ENCODE measurements at places on chromosomes 12 and 14.

- DNase-seq, result no peak
These were observed 218.2 kb upstream of the ARHGAP5 start for GRCh38 chr14:31858868-31859267.

DNA sequence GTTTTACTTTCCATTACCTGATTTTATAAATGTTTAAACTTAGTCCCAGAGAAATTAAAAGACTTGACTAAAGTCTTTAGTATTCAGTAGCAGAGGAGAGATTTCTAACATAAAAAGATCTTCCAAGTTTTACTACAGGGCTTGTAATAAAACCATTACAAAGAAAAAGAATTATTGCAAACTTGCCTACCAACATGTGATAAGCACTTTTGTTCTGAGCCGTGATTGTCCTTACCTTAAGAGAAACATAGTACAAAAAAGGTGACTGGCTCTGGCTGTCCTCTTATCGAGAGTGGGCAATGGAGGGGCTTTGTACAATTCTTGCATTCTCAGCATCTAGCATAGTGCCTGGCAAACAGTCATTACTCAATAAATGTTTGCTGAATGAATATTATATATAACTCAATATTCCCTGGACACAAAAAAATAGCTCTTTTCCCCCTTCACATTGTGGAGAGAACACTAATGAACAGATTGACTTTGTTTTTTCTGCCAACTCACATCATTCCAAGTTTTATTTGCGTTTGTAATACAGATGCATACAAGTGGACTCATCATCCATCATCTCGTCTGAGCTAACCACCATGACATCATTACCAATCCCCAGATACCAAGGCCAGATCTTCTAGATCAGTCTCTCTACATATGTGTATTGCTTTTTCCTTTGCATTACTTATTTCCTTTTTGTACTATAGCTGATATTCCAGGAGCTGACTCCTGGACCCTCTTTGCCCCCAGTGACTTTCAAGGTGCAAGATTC is 192.8 kb upstream of the EEA1 start:
- DNase-seq, result peak; percentile 86

DNA sequence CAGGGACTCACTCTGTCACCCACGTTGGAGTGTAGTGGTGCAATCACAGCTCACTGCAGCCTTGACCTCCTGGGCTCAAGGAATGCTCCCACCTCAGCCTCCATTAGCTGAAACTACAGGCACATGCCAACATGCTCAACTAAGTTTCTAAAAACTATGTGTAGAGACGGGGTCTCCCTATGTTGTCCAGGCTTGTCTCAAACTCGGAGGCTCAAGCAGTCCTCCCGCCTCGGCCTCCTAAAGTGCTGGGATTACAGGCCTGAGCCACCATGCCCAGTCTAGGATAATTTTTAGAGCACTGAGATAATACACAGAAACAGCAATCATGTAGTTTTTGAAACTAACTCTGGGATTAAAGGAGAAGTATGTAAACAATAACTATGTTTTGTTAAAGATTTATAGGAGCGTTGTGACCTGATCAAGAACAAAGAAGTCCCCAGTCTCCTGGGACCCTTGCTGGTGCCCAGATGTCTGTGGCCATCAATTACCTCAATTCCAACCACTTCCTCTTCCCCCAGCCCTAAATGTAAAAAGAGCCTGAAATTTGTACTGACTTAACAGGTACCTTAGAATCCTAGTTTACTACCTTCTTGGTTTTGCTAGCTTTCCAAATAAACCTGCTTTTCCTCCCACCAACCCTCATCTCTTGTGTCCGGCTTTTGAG is 28.9 kb upstream of the EGLN3 start:
- DNase-seq, result no peak

- no peak for DNase-seq
These were observed 18.1 kb upstream of the IGF1 start for GRCh38 chr12:102498471-102498870.

- DNase-seq, result no peak
These were observed 389.6 kb upstream of the ATP2B1 start for GRCh38 chr12:90098132-90098779.

GRCh38 chr14:54857830-54858269 is 44.8 kb downstream of the GCH1 start:
- no peak for DNase-seq

- no peak for DNase-seq
These were observed 304.8 kb upstream of the OR4E1 start for GRCh38 chr14:21978184-21978998.

DNA sequence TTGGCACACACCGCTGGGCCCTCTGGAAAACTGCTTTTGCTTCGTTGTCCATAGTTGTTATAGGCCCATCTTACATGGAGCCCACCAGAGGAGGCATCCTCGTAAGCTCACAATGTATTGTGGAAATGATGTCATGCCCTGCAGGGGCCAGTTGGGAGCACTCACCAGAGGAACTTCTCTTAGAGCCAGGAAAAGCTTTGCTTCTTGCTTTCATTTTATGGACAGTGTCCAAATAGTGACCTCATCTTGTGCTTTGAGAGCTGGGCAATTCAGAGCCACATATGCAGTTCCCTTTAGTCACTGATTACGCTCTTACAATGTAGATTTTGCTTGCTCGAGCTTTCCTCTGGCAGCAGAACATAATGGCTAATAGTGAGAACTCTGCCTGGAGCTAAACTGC is 275.6 kb downstream of the AACS start:
- DNase-seq, result peak; percentile 9

- DNase-seq, result no peak
These were observed 359.3 kb downstream of the BCL11B start for GRCh38 chr14:98912655-98913054.

- peak; percentile 39 for DNase-seq
These were observed 102.2 kb downstream of the ERC1 start for GRCh38 chr12:1093166-1093751.

DNA sequence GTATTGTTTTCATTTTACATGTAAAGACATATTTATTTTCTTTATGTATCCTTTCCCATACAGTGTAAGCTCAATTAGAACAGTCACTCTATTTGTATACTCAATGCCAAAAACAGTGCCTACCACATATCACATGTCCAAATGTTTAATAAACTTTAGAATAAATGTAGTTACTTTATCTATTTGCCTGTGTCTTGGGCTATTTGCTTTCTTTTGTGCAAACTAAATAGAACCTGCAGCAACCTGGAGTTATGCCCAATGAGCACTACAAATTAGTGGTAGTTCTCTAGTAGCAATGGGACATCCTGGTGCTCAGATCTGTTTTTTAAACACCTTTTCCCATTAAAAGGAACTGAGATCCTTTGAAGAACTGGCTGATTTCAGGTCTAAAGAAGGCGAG is 186.7 kb downstream of the PPFIA2 start:
- DNase-seq, result no peak

DNA sequence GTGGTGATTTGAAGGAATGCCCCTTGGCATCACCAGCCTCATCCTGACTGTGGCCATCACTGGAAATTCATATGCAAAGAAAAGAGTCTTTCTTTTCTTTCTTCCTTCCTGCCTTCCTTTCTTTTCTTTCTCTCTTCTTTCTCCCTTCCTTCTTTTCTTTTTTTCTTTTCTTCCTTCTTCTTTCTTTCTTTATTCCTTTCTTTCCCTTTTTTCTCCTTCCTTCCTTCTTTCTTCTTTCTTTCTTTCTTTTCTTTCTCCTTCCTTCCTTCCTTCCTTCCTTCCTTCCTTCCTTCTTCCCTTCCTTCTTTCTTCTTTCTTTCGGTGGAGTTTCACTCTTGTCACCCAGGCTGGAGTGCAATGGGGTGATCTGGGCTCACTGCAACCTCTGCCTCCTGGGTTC is 58.0 kb upstream of the TMEM132D start:
- DNase-seq, result no peak

DNA sequence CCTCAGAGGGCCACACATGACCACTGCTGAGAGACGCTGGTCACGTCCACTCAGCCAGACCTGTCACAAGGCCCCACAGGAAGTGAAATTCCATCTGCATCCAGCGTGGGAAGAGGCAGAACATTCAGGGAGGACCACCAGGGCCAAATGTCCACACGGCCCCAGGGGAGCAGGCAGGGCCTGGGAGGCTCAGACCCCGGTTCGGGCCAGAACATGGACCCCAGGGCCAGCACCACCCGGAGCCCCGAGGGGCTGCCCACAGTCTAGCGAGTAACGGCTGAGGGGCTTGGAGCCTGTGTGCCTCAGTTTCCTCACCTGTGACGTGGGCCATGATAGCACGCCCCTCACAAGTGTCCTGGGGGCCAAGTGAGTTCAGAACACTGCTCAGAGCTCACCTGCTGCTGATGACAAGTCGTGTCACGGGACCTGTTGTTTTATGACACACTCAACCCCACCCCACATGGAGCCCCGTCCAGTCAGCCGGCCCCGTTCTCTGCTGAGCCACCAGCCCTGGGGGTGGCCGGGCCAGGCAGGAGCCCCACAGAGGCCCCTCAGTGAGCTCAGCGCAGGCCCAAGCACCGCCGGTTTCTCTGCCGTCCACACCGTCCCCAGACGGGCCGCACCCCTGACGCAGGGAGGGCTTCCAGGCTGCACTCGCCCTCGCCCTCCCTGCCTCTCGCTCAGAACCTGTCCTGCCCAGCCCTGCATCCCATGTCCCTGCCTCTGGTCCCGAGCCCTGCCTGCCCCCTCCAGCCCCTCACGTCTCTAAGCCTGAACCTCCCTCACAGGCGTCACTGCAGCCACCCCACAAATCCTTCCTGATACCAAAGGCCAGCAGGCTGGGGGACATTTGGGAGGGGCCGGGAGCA is 79.5 kb upstream of the GALNT9 start:
- no peak for DNase-seq

DNA sequence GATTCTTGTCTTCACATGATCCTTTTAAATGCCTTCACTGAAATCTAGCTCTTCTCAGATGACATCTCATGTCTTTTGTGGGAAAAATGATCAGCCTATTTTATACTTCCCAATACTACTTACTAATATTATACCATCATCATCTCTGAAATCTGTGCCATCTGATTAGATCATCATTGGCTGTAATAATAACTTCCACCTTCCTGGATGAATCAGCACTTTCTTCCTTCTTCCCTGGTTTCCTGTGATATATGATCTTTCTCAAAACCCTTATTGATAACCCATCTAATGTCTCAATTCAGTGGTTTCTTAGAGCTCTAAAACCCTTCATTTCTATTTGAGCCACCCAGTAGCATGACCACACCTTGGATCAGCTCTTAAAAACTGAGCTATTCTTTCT is 30.9 kb downstream of the GPR137C start:
- DNase-seq, result no peak

DNA sequence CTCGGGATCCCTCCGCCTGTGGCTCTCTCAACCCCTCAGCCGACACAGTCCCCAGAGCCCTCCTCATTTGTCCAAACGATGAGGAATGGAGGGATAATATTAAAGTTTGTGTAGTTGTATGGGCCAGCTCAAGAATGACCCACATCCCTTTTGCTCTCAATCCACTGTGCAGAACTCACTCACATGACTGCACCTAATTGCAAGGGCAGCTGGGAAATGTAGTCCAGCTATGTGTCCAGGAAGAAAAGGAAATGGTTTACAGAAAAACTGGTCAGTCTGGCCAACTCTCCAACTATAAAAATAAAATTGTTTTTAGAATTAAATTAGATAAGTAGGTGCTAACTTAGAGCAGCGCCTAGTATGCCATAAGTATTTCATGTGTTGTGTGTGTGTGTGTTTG is 66.6 kb downstream of the GALNT8 start:
- no peak for DNase-seq

- DNase-seq, result no peak
These were observed 50.4 kb downstream of the SLC6A15 start for GRCh38 chr12:84862186-84862585.

DNA sequence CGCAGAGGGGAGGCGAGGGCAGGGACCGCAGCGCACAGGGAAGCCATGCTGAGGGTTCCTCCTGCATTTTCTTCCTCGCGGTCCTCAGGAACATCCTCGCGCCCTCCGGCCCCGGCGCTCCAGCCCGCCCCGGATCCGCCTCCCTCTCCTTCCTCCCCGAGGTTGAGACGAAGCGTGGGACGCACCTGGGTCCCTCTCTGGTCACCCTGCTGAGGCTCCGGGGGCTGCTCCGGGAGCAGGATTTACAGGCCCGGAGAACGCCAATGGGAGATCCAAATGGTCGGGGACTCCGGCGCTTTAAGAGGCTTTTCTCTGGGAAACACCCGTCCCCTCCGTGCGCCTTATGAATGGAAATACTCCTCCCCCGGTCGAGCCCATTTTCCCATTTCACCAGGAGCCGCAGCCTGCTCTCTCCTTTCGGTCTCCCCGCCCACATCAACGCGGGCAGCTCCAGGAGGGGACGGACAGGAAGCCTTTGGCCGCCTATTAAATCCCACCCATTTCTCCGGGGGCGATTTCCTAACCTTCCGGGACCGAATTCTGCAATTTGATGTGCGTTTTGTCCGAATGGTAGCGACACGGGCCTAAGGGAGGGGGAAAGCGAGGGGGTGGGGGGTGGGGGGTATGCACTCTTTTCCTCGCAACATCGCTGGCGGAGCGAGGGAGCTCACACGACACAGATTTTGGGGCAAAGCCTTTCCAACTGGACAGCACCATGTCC is at the start of gene UNC79:
Gene UNC79 (plus strand): TSS at position 625 of the 721 bp plus-strand sequence. CDS start 91 bp downstream, at position 716.
- DNase-seq, result no peak

GRCh38 chr14:67943947-67944346 is 124.4 kb downstream of the RAD51B start:
- peak; percentile 76 for DNase-seq

DNA sequence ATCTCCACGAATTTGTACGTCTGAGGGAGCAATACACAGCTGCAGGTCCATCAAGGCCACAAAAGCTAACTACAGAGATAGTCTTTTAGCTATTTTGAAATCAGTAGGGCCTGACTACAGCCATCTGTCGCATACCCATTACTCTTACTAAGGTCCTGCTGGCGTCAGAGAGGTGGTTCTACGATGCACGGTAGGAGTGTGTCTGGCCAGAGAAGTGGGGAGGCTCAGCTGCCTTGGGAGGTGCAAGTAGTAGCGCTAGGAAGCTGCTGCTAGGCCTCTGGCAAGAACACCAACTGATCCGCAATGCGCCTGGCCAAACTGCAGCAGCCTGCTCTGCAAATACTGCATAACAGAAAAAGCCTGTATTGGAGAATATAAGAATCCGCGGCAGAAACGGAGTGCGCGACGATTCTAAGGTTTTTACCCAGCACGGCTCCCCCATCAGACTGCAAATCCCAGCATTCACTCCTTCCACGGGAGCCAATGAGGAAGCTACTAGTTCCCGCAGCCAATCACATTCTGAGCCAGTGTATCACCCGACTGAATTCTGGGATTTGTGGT is 743 bp upstream of the CAND1 start:
- DNase-seq, result peak; percentile 99

GRCh38 chr12:91055976-91056375 is 1.8 kb downstream of the KERA start:
- no peak for DNase-seq

- no peak for DNase-seq
These were observed 90.0 kb downstream of the NINJ2 start for GRCh38 chr12:573232-573631.

- no peak for DNase-seq
These were observed 954.3 kb upstream of the FLRT2 start for GRCh38 chr14:84575681-84576080.

Measured in fibroblast of skin of left biceps (primary cell).